Amniotic stem cell (primary cell): ENCODE measurements at places on chromosomes 1 and 21.

GRCh38 chr21:14046401-14046800, 164.4 kb downstream of the LIPI start:
- no peak for DNase-seq

DNA sequence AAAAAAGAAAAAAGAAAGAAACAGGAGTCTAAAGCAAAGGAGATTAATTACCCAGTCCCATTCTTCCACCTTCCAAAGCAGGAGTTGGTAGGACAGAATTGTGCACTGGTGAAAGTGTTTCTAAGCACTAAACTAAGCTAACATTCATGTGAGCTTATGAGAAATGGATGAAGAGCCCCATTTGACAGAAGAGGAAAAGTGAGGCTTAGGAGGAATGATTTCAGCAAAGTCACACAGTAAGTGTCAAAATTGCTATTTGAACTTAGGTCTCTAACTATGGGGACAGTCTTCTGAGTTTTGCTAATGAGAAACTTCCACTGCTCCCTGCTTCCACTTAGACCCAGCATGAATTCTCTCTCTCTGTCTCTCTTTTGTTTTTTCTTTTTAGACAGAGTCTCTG, 18.7 kb downstream of the LCK start:
- DNase-seq: no peak

DNA sequence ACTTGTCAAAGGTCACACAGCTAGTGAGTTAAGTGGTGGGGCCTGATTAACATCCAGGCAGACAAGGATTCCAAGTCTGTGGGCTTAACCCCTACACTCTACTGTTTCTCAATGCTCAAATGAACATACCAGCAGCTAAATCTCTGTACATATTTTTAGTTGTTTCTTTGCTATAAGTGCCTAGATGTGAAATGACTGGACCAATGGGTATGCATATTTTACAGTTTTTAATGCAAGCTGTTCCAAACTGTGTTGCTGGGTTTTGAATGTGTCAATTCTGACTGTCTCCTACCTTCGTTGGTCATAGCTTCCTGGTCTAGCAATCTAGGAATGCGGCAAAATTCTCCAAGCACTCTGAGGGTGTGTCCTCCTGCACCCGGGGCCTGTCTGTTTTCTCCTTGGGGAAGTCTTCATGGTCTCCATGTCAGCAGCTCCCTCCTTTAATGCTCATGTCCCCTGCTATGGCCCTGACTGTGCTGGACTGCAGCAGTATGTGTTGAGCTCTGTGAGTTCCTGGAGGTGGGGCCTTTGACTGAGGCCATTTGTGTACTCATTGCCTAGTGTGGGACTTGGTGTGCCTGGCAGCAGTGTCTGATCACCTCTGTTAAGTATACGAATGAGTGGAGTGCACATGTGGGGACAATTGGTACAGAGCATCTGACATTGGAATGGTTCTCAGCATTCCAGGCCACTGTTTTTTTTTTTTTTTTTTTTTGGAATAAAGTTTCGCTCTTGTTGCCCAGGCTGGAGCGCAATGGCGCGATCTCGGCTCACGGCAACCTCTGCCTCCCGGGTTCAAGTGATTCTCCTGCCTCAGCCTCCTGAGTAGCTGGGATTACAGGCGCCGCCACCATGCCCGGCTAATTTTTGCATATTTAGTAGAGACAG, 72.9 kb upstream of the SLC2A1 start:
- DNase-seq: no peak

- DNase-seq: no peak
Observed at GRCh38 chr1:89733748-89734147, 87.1 kb upstream of the LRRC8D start.

DNA sequence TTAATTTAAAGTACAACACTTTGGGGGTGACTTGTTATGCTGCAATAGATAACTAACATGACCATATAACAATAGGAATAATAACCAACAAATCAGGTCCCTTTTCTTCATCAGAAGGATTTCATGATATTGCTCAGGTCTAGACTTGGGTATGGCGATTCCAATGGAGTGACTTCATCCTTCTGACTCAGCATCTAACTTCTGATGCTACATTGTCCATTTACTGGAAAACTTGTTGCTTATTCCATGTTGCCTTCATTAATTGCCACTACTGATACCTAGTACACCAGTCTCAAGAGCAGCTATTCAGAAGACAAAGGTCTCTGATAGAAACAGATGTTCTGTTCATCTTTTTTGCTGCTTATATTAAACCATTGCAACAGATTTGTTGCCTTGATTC, 324.3 kb downstream of the TGFB2 start:
- no peak for DNase-seq

GRCh38 chr1:197850042-197850441, 52.4 kb upstream of the C1orf53 start:
- DNase-seq: no peak

DNA sequence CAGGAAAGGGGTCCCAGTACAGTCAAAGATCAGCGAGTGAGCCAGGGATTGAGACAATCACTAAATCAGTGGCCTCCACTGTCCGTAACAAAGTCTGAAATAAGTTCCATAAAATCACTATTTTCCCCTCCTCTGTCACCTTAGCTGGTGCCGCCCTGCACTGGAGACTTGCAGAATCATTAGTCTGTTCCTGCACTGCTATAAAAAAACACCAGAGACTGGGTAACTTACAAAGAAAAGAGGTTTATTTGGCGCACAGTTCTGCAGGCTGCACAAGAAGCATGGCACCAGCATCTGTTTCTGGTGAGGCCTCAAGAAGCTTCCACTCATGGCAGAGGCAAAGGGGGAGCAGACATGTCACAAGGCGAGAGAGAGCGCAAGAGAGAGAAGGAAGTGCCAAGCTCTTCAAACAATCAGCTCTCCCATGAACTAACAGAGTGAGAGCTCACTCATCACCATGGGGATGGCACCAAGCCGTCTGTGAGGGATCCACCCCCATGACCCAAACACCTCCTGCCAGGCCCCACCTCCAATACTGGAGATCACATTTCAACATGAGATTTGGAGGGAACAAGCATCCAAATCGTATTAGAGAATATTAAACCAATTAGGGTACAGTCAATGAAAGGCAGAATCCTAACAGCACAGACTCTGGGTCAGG, 129.8 kb upstream of the TIAM1 start:
- no peak for DNase-seq

DNA sequence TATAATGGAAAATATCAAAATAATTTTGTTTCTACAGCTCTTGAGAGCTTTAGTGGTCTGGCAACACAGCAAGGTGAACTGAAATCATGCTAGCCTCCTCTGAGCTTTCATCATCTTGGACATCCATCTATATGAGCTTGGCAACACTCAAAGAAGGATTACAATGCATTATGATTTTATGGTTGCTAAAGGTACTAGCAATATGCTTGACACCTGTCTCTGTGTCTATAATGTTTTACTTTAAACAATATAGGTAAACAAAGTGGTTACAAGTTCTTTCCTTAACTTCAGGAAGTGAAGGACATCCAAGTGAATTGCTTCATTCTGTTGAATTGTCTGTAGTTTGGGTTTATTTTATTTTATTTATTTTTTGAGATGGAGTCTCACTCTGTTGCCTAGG, 203.7 kb upstream of the RRP15 start:
- no peak for DNase-seq

- DNase-seq: no peak
Observed at GRCh38 chr1:108961752-108962486, 1.4 kb downstream of the CLCC1 start.

DNA sequence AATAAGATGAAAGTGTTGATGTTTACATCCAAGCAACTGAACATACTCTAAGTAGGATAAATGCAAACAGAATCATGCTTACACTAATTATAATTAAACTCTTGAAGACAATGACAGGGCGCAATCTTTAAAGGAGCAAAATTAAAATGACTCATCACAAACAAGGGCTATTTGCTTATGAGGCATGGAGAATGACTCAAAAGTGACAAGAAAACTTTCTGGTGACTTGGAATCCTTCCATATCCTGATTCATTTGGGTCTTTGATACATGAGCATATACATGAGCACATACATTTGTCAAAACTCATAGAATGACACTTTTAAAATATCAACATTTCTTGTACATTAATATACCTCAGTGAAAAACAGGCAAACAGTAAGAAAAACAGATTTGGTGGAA, 1632.3 kb downstream of the KCNT2 start:
- peak; percentile 1 for DNase-seq

DNA sequence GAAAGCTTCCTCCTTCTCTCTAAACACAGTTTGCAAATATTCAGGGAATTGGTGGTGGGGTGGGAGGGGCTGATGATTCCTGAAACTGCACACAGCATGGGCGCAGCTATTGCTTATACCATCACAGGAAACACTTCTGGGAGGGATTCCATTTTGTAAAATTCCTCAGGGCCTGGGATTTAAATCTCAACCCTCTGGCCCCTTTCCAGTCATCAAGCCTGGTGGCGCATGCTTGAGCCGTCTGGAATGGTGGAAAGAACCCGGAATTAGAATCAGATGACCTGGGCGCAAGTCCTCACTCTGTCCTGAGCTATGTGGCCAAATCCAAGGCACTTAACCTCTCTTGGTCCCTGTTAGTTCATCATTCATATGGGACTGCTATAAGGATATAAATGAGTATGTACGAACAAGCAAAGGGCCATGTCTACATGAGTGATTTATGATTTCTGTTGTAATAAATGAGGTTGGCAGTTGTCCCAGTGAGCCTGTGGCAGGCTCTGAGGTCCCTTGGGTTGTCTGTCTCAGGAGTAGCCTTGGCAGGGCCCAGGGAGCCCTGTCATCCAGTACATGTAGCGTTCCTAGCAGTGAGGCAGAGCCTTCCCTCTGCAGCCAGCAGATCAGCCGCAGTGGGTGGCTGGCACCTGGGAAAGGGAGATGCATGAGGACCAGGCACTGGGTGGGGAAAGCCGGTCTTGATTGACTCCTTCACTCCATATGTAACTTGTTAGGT, 72.0 kb downstream of the MAN1C1 start:
- DNase-seq: no peak

DNA sequence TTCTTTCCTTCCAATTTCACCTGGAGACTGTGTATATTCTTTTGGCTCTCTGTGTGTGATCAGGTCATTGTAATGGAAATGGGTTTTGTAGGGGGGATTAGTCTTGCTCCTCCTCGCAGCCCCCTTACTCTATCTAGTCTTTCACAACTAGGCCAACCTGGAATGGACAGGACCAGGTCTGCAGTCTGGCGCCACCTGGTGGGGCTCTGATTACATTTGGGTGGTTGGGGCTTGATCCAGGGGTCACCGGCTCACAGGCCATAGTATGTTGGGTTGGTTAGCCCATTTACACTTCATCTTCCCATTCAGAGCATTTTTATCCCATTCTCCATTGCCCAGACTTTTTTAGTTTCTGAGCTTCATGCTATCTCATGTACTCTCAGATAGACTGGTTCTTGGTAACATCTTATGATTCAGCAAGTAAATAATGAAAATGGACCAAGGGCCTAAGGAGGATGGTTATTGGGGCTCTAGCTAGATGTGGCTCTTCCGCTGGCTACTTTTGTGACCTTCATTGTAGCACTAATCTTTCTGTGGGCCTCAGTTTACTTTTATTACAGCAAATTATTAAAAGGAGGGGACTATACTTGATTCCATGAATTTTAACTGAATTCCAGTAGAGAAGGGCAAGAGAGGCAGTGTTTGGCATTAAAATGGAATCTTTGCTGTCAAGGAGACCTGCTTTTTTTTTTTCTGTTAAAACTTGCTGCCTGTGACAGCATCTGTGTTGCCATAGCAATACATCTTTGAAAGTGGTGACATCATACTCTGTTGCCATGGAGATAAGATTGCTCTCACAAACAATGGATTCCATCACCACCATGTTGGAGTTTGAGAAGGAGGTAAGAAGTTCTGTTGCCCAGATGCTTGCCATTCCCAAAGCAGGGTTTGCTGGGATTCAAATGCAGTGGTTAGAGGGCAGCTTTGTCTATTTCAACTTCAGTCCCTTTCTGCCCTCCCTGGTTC, 150.1 kb downstream of the PLXNA2 start:
- no peak for DNase-seq

- no peak for DNase-seq
Observed at GRCh38 chr1:47699492-47700235, 261.8 kb downstream of the FOXD2 start.

DNA sequence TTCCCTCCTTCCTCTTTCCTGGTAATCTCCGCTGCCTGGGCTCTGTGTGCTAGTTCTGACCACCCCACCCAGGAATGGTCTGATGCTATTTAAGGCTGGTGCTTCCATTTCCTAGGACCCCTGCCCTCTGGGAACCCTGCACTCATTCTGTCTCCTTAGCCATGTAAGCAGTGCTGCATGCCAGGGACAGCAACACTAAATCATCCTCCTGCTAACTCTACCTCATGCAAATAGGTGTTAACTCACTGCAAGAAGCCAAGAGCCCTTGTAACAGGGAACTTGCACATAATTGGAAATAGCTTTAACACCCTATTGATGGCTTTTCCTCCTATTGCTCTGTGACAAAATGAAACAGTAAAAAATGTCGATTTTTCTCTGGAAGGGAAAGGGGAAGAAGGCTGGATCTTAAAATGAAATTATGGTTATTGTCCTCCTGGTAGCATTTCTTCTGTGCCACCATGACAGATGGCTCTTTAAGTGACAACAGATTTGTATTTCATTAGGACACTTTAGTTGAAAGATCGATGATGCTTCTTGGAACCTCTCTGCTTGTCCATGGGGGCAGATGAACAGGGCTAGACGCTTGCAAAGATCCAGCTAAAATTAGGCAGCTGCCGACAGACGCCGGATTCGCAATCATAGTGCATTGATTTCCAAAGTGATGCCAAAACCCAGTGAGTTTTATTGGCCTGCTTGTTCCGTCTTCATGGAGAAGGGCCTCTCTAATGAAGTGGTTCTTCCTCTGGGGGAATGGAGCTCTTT, 551.7 kb downstream of the MATN1 start:
- no peak for DNase-seq

DNA sequence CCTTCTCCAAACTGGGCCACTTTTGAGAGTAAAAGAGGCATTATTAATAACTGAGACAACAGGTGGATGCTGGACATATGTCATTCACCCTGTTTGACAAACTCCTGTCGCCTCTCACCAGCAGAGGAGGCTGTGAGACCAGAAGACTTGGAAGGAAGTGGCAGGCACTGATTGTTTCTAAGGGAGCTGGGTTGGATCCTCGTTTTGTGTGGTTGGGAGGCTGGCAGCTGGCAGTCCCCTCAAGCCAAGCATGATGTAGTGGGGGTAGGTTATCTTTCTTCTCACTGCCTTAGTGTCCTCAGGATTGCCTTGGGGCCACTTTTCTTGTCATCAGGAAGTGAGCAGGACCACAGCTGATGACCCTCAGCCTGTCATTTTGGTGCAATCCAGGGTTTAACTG, 86.5 kb upstream of the KCNJ15 start:
- DNase-seq: no peak

- no peak for DNase-seq
Observed at GRCh38 chr1:171372418-171373084, 58.6 kb downstream of the FMO4 start.

- no peak for DNase-seq
Observed at GRCh38 chr1:23718482-23718881, 24.8 kb upstream of the ELOA start.

DNA sequence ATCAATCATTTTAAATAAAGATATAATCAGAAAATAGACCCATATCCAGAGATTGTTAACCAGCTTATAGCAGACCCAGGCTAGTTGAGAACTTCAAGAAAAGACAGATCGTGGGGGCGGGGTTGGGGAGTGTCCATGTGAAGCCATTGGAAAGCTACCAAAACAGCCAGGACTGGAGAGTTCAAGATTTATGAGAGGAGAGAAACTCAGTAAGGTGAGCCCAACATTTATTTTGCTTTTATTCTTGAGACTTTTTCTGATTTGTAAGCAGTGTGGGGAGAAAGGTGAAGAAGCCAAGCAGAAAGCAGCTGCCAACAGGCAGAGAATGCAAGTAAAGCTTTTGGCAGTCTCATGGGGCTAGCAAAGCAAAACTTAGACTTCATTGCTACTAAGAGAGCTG, 179.9 kb downstream of the VPS13D start:
- no peak for DNase-seq

GRCh38 chr1:93605812-93606512, 75.7 kb downstream of the BCAR3 start:
- DNase-seq: peak; percentile 60
